DMS53 (cell line): ENCODE measurements at places on chromosomes 1 and 21.

- no peak for DNase-seq
Measured at GRCh38 chr1:207022996-207023679, 9.4 kb downstream of the C1orf116 start.

DNA sequence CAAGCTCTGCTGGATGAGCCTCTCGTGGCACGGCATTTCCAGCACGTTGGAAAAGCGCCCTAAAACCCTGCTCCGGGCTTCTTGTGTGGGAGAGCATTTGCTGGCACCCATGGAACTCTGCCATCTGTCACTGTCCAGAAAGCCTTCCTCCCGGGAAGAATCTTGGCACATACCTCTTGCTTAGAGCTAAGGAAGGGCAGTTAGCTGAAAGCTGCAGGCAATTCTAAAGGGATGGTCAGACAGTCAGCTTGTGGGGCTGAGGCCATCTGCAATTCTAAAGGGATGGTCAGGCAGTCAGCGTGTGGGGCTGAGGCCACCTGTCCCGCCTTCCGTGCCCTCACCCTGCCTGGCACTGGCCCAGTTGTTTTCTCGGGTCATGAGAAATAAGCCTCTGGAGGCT lies 139.0 kb upstream of the TMEM51 start:
- no peak for DNase-seq

DNA sequence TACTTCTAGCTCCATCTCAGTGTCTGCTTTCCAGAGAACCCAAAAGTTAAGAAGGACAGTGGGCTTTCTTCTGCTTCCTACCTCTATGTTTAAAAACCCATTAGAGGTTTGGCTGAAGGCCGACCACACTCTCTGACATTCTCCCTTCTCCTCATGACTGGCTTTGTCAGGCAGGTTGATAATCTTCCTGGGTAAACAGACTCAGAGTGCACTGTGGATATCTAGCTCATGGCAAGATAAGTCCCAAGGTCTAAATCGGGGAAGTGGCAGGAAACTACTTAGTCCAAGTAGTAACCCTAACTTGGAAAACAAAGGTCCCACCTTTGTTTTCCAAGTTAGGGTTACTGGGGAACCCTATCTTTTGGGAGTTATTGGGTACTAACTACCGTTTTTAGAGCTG lies 161.9 kb upstream of the SPAG17 start:
- no peak for DNase-seq

DNA sequence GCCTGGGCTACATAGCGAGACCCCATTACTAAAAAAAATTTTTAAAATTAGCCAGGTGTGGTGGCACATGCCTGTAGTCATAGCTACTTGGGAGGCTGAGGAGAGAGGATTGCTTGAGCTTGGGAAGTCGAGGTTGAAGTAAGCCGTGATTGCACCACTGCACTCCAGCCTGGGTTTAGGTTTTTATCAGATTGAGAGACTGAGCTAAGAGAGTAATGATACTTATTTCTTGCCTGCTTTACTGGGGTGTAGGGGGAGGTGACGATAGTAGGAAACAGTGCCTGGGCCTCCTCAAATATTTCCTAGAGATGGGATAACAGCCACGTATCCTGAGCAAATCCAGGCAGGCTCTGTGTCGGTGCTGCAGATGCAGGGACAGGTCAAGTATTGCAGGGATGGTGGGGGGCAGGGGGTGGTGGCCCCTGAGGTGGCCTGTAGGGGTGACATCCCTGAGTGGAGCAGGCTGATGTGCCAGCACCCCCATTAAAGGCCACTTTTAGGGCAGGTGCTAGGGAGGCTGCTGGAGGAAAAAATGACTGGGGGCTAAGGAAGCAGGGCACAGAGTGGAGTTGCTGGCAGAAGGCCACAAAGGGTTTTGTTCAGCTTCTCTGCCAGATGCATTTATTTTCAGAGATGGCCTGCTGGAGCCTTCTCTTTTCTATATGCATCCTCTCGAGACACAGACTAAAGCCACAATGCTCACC lies 130.5 kb downstream of the RHOU start:
- no peak for DNase-seq

DNA sequence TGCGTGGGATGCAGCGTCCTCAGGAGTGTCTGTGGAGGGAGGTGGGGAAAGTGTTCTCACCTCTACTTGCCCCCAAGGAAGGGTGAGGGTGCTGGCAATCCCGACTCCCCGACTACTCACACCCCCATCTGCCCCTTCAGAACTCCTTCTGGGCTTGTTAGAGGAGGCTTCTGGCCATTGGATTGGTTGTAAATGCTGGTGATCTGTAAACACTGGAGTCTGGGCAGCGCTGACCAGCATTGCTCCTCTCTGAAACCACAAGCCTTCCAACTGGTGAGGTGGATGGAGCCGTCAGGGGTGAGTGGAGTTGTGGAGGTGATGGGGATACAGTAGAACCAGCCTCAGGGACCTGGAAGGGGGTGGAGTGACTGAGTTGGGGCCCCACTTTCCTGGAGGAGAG lies 59.3 kb downstream of the NKAIN1 start:
- no peak for DNase-seq

DNA sequence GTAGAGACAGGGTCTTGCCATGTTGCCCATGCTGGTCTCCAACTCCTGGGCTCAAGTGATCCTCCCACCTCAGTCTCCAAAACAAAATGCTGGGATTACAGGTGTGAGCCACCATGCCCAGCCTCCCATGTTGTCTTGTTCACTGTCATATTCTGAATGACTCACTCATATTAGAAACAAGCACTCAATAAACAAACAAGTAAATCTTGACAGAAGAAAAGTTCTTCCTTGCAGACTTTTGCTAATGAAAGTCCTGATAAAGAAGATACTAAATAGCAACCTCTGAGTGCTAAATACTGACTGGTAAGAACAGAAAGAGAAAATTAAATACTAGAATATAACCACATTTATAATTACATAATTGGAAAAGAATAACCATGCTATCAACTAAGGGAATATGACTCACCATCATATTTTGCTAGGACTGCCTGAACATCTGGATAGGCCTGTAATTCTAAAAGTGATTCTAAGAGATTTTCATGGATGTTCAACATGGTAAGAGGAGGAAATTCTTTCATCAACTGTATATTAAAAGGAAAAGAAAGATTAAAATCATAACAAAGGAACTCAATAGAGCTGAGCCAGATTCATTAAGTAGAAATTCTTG lies 37.3 kb downstream of the ST7L start:
- peak; percentile 27 for DNase-seq

GRCh38 chr1:228314315-228314657 lies 92.3 kb downstream of the TRIM11 start:
- DNase-seq: no peak

DNA sequence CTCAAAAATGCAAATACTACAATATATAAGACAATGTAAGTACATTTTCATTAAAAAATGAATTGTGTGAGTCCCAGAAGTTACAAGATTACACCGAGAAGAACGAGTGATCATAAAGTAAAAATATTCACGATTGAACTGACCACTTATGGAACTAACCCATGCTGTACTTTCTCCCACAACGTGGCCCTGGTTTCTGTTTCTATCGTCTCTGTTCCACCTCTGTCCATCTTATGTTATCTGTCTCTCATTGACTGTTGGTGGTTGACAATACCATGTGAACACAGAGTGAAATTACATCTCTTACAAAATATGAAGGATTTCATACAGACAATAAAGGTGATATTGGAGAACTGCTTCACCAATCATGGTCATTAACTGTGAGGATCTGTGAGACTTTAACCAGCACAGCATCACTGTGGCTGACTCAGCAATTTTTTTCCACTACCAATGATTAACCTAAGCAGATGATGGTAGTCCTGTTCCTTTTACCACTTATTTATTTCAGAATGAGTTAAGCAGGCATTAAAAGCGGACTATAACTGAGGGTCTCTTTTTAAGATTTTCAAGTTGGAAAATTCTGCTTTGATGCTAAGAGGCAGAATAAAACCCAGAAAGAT lies 165.1 kb downstream of the TGFB2 start:
- DNase-seq: peak; percentile 10

GRCh38 chr1:168454211-168454815 lies 89.5 kb downstream of the XCL2 start:
- no peak for DNase-seq

GRCh38 chr1:150619576-150620509 lies 9.6 kb downstream of the ENSA start:
- DNase-seq: peak; percentile 32

GRCh38 chr1:9161963-9162362 lies 33.1 kb upstream of the GPR157 start:
- peak; percentile 42 for DNase-seq

- DNase-seq: no peak
Measured at GRCh38 chr1:18005238-18005637, 102.4 kb upstream of the IGSF21 start.

DNA sequence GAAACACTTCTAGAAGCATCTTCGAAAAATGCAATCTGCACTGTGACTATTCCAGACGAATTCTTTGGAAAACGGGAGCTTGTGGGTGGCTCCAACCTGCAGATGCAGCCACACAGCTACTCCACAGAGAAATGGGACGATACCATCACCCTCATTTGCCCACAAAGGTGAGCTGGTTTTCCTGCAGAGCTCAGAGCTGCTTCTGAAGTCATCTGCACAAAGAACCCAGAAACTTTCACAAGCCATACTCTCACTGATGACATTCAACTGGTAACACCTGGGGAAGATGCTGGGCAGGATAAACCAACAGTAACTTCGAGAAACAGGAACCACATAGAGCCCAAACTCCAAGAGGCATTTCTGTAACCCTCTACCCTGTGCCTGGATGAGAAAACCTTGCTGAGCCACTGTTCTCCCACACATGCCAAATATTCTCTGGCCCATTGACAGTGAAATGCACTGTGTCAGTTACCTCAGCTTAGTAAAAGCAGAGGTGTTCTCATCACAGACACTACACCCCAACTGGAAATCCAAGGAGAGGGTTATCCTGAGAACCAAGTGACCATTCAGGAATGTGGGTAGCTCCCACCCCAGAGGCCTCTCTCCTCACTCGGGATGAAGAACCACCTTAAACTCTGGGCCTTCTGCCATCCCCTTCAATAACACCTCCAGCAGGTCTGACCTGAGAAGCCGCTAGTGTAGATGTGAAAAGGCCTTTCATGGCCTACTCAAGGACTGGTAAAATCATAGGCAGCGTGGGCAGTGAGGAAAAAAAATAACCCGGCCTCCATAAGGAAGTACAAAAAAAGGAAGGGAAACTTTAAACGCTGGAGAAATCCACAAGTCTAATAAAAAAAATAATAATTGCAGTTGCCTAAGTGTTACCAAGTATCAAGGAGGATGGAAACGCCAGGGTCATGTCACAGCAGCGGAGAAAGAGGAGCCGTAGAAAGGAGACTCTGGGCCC lies 56.7 kb downstream of the HSF2BP start:
- no peak for DNase-seq

GRCh38 chr1:116228511-116228910 lies 117.3 kb downstream of the MAB21L3 start:
- DNase-seq: no peak

DNA sequence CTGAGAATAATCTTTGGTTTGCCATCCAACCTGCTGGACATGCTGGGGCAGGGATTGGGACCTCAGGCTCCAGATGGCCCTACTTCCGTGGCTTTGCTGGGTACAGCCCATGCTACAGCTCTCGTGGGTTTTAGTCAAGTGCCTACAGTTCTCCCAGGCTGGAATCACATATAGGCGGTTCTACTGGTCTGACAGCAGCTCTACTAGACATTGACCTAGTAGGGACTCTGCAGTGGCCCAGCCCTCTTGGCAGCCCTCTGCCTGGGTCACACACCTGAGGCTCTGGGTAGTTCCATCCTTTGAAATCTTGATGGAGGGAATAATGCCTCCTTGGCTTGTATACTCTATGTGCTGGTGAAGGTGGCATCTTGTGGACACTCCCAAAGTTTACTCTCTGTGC lies 72.2 kb downstream of the PGM1 start:
- DNase-seq: no peak

DNA sequence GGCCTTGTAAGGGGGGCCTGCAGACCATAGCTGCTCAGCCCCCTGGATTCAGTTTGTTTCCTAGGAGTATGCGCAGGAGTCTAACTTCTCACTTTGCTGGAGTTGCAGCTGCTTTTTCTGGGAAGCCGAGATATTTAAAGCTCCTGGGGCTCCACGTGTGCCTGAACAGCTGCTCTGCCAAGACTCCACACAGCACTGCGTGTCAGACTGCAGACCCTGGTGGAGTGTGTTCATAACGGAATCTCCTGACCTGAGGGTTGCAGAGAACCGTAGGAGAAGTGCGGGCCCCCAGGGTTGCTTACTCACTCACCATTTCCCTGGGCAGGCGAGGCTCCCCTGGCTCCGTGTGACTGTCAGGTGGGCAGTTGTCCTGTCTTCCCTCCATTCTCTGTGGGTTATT lies 474.3 kb upstream of the TMPRSS15 start:
- DNase-seq: no peak

DNA sequence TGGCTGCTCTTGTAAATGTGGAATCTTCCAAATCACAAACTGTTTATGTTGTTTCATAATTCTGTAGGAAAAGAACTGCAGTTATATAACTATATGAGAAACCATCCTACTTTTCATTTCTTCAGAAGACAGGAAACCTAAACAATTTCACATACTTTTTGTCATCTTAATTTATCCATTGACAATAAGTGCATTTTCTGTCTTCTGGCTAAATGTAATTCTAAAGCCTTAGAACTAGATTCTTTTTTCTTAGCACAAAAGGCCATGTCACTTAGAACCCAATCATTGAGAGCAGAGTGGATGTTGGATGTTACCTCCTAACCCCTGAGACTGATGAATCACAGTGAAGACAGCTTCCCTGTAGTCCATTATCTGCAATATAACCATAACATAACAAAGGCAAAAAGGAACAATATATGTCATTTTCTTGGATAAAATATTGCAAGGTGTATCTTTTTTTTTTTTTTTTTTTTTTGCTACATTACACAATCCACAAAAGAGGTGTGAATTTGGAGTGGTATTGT lies 410.2 kb upstream of the PRMT6 start:
- no peak for DNase-seq

DNA sequence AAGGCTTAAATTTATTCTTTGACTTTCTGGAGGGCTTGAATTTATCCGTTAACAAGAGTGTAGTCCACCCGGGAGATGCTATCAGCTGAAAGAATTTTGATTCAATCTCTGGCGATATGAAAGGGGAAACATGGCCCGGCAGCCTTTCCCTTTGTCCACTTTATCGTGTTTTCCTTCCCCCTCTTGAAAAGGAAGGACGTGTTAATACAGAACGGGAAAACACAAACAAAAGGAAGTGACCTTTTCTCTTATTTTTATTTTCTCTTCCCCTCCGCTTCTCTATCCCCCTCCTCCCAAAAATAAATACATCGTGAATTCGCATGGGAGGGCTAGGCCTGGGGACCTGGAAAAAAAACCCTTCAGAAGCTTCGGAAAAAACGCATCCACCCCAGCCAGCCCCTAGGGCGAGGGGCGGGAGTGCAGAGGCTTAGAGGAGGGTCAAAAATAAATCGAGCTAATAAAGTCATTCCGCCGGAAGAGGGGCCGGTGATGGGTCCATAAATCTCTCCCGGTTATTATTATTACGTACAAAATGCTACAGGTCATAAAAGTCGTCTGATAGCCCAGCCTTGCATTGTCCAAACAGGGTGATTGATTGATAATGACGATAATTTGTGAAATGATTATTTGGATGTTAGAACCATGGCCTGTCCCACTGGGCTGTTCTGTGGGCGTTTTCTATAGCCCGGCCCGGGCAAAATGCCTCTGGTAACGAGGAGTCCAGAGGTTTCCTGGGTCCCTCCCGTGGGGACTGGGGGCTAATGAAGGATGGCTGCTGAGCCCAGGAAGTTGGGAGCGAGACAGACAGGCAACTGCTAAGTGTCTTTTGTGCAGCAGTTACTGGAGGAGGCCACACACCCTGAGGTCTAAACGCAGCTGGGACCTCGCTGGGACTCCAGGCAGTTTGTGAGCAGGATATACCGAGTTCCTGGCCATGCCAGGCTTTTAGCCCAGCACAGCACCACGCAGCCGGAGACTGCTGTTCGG lies 179.4 kb downstream of the PRDM16 start:
- DNase-seq: no peak

GRCh38 chr1:20698195-20698910 lies 19.5 kb downstream of the KIF17 start:
- no peak for DNase-seq
